ENCODE measurements at places on chromosomes 5 and 9.
A peak's percentile ranks its signal among the peaks of the same experiment; 100 is the strongest.

DNA sequence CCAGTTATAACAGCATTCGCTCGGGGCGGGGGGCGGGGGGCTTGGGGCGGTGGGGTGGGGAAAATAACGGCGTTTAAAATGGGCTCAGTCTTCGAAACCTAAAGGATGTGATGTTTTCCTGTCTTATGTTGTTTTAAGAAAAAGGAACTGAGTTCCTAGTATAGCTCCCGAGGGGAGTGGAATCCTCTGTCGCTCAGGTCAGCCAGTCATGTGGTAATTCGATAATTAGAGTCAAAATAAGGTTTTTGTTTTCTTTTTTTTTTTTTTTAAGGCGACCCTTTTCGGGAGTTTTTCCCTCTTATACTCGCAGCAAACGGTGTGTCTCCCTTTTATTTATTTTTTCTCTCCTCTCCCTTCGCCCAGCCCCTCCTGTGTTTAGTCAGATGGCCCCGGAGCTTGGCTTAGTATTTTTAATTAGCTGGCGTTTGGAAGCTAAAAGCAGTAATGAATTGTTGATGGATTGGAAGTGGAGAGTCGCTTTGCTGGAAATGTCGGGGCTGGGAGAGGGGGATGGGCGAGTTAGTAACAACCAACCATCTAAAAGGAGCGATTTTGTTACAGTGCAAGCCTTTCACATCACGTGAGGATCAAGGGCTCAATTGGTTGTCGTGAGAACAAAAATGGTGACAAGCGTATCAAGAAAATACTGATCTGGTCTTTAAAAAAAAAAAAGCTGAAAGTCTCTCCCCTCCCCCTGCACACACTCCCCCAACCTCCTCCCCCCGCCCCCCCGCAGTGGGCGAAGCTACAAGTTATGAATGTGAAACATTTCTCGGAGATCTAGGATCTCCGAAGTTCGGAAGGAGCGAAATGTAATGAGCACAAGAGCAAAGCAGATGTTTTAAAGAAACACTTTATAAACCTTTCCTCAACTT is 714 bp upstream of the ZNF608 start:
- peaks cover 9% of the 10 kb centered on the region for H3K4me1 ChIP-seq
- H3K27me3 ChIP-seq, result no peaks in the 10 kb centered on the region
- H3K4me3 ChIP-seq, result peak overlapping the region; percentile 77

- no peaks in the 10 kb centered on the region for H3K4me1 ChIP-seq
- no peak overlapping the region for H3K27ac ChIP-seq
- no peak for DNase-seq
Observed at GRCh38 chr9:4138180-4138579, 161.7 kb downstream of the GLIS3 start.

- H3K4me3 ChIP-seq, result no peak overlapping the region
- no peaks in the 10 kb centered on the region for H3K36me3 ChIP-seq
- no peak for DNase-seq
- H3K27me3 ChIP-seq, result no peaks in the 10 kb centered on the region
- H3K27ac ChIP-seq, result no peak overlapping the region
- H3K4me1 ChIP-seq, result no peaks in the 10 kb centered on the region
Observed at GRCh38 chr5:81400375-81400774, 6.4 kb upstream of the ACOT12 start.

DNA sequence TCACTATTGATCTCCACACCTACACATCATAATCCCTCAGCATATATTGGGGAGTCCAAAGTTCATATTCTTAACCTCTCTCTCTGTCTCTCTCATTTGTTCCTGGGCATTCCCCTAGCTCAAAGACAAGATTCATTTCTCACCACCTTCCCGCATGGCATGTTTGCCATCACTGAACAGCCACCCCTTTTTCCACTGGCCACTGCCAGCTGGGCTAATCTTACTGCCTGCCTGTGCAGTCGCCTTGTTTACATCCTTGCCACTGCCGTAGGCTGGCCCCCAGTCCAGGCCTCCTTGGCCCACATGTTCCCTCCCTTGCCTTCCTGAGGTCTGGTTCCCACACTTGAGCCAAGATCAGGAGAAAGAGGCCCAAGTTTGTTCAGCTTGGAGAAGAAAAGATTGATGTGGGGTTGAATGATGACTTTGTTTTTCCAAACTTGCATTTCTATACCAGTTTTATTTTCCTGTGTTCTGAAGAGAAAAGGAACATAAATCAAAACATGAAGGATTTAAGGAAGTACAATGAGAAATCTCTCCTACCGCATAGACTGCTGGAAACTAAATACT is 80.2 kb downstream of the PLAC8L1 start:
- no peak overlapping the region for H3K27ac ChIP-seq
- no peak for DNase-seq

DNA sequence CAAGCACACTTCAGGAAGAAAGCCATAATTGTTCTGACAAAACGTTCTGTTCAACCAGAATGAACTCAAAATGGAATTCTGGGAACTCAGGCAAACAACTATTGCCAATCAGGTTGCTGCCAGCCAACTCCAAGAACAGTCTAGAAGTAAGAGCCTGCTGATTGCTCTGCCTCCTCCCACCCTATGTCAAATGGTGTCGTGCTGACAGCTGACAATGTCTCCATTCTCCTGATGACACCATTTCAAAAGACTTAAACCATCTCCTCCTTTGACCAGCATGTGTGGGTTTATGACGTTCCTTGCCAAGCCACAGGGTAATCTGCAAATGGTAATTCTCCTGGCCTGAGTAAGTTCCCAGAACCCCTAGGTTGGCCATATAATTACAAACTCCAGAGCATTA is 21.9 kb upstream of the PLIN2 start:
- no peaks in the 10 kb centered on the region for H3K27me3 ChIP-seq
- H3K4me3 ChIP-seq, result no peak overlapping the region
- H3K36me3 ChIP-seq, result no peaks in the 10 kb centered on the region
- no peak overlapping the region for H3K27ac ChIP-seq

DNA sequence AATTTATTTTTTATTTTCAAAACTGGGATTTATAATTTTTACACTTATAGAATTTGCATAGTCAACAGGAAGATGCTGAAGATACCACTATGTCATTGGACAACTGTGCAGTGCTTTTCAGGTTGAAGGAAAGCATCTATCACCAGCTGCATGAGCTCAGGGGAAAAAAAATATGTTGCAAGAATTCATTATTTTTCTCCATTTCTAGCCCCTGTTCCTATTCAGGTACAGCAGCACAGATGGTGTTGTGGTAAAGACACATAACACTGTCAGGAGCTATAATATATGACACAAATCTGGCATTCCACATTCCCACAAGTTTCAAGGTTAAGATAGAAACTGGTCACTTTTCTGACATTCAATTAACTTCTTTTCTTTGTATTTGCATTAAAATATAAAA is 1088.6 kb downstream of the MAT2B start:
- no peaks in the 10 kb centered on the region for H3K4me1 ChIP-seq
- no peaks in the 10 kb centered on the region for H3K27me3 ChIP-seq
- H3K27ac ChIP-seq, result no peak overlapping the region

DNA sequence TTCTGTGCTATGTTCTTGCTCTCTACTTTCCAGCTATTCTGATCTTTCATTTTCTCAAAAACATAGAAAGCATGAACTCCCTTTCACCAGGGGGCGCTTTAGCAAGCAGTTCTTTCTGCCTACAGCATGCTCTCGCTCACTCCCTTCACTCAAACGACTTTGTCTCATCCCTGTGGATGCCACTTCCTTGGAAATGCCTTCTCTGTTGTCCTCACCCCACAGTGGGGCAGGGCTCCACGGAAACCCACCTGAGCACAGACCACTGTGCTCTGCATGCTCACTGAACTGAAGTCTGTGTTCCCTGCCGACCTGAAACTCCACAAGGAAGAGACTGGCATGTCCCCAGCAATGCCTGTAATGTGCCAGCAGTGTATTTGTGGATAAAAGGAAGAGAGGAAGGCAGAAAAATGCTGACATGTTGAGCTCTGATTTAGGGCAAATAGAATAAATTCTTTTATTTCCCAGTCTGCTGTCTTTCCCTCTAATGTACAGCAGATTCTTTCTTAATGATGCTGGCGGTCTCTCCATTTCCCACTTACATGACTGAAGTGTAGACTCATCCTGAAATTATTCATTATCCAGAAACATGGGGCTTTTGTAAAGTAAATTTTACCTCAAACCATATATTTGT is 4.9 kb upstream of the ROR2 start:
- no peak overlapping the region for H3K4me3 ChIP-seq
- DNase-seq, result no peak
- peaks cover 4% of the 10 kb centered on the region for H3K27me3 ChIP-seq

DNA sequence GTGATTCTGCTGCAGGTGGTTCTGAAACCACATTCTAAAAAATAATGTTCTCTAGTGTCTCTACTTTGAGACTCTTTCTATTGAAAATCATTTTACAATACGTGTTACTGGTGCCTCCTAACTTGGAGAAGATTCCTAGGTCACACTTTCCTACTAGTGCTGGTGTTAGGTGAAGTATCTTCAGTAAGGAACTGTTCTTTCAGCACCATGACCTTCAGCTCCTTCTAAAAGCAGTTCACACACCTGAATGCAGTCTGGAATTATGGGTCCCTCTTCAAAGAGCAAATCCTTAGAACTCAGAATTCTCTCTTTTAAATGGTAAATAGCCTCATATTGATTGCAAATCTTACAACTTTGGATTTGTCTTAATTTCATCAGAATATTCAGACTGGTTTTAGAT is 10.6 kb upstream of the DPYSL3 start:
- H3K27ac ChIP-seq, result no peak overlapping the region
- no peak overlapping the region for H3K4me3 ChIP-seq

GRCh38 chr5:134100283-134101091 is 14.0 kb upstream of the TCF7 start:
- H3K4me1 ChIP-seq, result peaks cover 100% of the 10 kb centered on the region
- no peaks in the 10 kb centered on the region for H3K27me3 ChIP-seq
- peak; percentile 81 for DNase-seq
- H3K27ac ChIP-seq, result peak overlapping the region; percentile 96

- peaks cover 13% of the 10 kb centered on the region for H3K4me1 ChIP-seq
- DNase-seq, result no peak
- no peaks in the 10 kb centered on the region for H3K27me3 ChIP-seq
Observed at GRCh38 chr5:54307583-54307982, 2.8 kb downstream of the ARL15 start.

- peak; percentile 63 for DNase-seq
- H3K36me3 ChIP-seq, result peaks cover under 1% of the 10 kb centered on the region
- H3K4me3 ChIP-seq, result peak overlapping the region; percentile 2
- H3K27ac ChIP-seq, result peak overlapping the region; percentile 99
- H3K27me3 ChIP-seq, result no peaks in the 10 kb centered on the region
- H3K4me1 ChIP-seq, result peaks cover 55% of the 10 kb centered on the region
Observed at GRCh38 chr5:35853631-35854030, 3.1 kb upstream of the IL7R start.

GRCh38 chr9:107932046-107932445 is 442.5 kb upstream of the KLF4 start:
- H3K27ac ChIP-seq, result no peak overlapping the region
- H3K36me3 ChIP-seq, result no peaks in the 10 kb centered on the region
- no peak for DNase-seq

GRCh38 chr9:32603914-32604852 is 31.2 kb upstream of the NDUFB6 start:
- H3K27me3 ChIP-seq, result peaks cover 3% of the 10 kb centered on the region
- no peak overlapping the region for H3K27ac ChIP-seq
- DNase-seq, result no peak
- H3K4me3 ChIP-seq, result no peak overlapping the region
- H3K4me1 ChIP-seq, result no peaks in the 10 kb centered on the region

- H3K27me3 ChIP-seq, result no peaks in the 10 kb centered on the region
- H3K4me3 ChIP-seq, result no peak overlapping the region
- no peak overlapping the region for H3K27ac ChIP-seq
- no peaks in the 10 kb centered on the region for H3K36me3 ChIP-seq
Observed at GRCh38 chr5:143406408-143406807, 2.9 kb upstream of the NR3C1 start.

GRCh38 chr5:115510145-115510645 is 34.4 kb downstream of the FEM1C start:
- H3K4me3 ChIP-seq, result no peak overlapping the region
- no peak for DNase-seq
- no peaks in the 10 kb centered on the region for H3K36me3 ChIP-seq

DNA sequence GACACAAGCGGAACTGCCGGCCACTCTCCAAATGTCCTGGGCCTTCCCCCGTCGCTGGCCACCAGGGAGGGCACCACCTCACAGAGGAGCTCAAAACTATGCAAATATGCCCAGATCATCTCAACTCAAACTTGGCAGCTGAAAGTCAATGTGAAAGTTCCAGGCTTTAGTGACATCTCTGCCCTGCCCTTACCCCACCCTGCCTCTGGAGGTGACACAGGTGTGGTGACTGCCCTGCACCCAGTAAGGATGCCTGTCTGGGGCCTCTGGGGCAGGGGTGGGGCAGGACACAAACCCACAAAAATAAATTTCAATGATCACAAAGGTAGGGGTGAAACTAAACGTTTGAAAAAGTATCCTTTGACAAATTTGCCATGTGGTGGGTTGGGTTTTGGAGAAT is 213.4 kb downstream of the HSPA4 start:
- DNase-seq, result no peak
- H3K36me3 ChIP-seq, result no peaks in the 10 kb centered on the region
- H3K4me3 ChIP-seq, result no peak overlapping the region
- H3K27me3 ChIP-seq, result peaks cover 39% of the 10 kb centered on the region

- H3K4me1 ChIP-seq, result peaks cover 39% of the 10 kb centered on the region
- peak within 1 kb of the TSS; percentile 65 for H3K27ac ChIP-seq
- DNase-seq, result peak; percentile 77
- H3K27me3 ChIP-seq, result peaks cover 7% of the 10 kb centered on the region
- no peaks in the 10 kb centered on the region for H3K36me3 ChIP-seq
- H3K4me3 ChIP-seq, result peak within 1 kb of the TSS; percentile 76
Observed at GRCh38 chr5:892394-893136, at the start of the genes BRD9 and TRIP13. Gene BRD9 (minus strand): TSS chr5:892801. CDS start chr5:892657, 144 bp downstream. Gene TRIP13 (plus strand): TSS chr5:892884. CDS start chr5:892999, 115 bp downstream.
